ENCODE measurements at places on chromosomes 5 and 9. TPM values are rescaled to one million over a fixed set of nuclear protein-coding genes. Genes with fewer than 3 reads are reported as not detected.

The PHF24 gene
- 1.5 TPM for total RNA-seq

The ECM2 gene
- total RNA-seq, result 21.8 TPM

The FAM163B gene
- not detected for total RNA-seq

The GMCL2 gene
- not detected for total RNA-seq

The BTNL8 gene
- not detected for total RNA-seq

The OR1Q1 gene
- not detected for total RNA-seq

The FYB1 gene
- 2.9 TPM for total RNA-seq

The PDGFRB gene
- total RNA-seq, result 60.2 TPM

The GRIA1 gene
- total RNA-seq, result not detected

The ZNF658 gene
- 12.6 TPM for total RNA-seq

The PCDHGA2 gene
- 8.2 TPM for total RNA-seq

The DOLK gene
- 11.5 TPM for total RNA-seq

The KYAT1 gene
- 1.5 TPM for total RNA-seq

The PCDHGA8 gene
- total RNA-seq, result 8.5 TPM

The OR2V1 gene
- not detected for total RNA-seq

The TICAM2 gene
- total RNA-seq, result not detected

The SRP19 gene
- 154 TPM for total RNA-seq

The SPATA31C1 gene
- total RNA-seq, result not detected

The ANP32B gene
- total RNA-seq, result 162 TPM

The FBP1 gene
- 2.6 TPM for total RNA-seq

The CCNO gene
- total RNA-seq, result not detected

The ANKDD1B gene
- 1.1 TPM for total RNA-seq

The PCDHA13 gene
- 0.70 TPM for total RNA-seq
